ENCODE measurements at places on chromosomes 13 and 19.

DNA sequence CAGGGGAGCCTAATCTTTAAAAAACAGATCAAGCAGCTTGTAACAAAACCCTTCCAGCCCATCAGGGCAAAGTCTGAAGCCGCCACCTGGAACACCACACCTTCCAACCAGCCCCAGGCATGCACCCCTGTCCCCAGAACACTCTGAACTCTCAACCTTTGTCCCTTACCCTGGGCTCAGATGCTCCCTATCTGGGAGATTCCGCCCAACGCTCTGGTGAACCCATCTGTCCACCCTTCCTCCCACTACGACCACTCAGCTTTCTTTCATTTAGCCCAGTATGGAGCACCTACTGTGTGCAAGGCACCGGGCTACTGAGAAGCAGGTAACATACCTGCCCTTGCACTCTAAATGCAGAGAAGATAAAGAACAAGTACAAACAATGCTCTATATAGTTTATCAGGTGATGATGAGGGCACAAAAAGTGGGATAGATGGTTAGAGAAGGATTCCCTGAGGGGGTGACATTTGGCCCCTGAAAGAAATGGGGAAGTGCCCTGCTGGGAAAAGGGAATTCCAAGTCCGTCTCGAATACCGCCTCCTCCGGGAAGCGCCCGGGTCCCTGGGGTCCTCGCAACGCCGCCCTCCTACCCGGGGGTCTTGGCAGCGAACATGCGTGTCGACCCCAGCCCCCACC, 629 bp downstream of the PEPD start:
- DNase-seq = no peak

DNA sequence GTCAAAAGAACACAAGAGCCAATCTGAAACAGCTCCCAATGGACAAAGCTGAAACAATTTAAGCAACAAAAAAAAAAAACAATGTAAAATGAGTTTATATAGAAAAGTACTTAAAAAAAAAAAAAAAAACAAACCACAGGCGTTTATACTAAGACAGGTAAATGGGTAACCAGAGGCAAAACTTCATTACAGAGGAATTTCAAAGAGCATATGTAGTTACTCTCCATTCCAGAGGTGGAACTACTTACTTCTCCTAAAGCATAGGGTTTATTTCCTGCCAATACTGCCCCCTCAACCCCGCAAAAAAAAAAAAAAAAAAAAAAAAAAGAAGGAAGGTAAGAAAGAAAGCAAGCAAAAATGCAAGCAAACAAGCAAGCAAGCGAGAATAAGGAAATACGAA, 132.9 kb downstream of the LIG4 start:
- no peak for DNase-seq

GRCh38 chr19:4140237-4140711, 13.2 kb upstream of the CREB3L3 start:
- no peak for DNase-seq

DNA sequence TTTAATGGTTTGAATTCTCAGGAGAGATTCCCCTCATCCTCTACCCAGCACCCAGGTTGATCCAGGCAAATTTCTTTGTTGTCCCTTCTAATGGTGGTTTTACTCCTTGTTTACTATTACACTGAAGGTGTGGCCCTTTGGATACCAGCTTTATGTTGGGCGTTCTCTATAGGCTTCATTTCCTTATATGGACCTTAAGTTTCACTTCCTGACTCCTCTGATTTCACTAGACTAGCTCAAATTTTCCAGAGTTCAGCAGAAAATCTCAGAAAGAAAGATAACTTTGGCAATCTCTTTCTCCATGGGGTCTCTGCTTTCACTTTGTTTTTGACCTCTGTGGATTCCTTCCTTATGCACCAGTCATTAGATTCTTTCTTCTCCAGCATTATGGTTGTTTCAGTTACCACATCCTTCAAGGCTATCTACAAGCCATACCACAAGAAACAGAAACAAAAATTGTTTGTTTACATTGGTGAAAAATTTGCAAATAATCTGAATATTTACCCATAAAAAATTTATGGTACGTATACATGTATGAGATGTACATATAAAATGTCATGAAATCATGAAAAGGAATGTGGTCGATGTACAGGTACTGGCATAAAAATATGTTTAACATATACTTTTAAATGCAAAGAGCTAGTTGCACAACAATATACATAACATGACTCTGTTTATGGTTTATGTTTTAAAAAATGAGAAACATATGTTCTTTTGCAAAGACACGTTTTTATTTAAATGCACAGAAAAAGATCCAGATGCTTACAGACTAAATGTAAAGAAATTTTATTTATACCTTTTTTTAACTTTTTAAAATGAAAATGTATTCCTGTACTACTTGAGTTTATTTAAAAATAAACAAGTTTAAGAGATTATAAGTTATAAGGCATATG, 212.6 kb downstream of the LACC1 start:
- DNase-seq = no peak

DNA sequence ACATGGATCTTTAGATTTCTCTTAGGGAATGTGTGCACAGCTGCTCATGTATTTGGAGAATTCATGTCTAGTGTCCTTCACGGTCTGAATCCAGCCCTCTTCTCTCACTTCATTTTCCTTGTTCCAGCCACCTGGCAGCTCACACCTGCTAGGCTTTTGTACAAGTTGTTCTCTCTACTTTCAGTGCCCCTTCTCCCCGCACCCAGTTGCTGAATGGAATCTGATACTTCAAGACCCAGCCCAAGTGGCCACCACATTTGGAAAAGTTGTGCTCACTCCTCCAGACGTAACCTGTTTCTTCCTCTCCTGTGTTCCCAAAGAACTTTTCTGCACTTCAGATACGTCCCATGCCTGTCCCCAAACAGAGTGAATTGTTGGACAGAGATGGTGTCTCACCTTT, 235.6 kb downstream of the SHISA2 start:
- DNase-seq = no peak

GRCh38 chr13:45623516-45624090, 8.1 kb upstream of the ERICH6B start:
- DNase-seq = no peak

- DNase-seq = no peak
Observed at GRCh38 chr13:33114146-33114545, 97.9 kb downstream of the KL start.

GRCh38 chr19:54186934-54187381, 2.4 kb downstream of the MBOAT7 start:
- DNase-seq = no peak

- DNase-seq = no peak
Observed at GRCh38 chr19:5892772-5893275, 10.8 kb downstream of the NDUFA11 start.

DNA sequence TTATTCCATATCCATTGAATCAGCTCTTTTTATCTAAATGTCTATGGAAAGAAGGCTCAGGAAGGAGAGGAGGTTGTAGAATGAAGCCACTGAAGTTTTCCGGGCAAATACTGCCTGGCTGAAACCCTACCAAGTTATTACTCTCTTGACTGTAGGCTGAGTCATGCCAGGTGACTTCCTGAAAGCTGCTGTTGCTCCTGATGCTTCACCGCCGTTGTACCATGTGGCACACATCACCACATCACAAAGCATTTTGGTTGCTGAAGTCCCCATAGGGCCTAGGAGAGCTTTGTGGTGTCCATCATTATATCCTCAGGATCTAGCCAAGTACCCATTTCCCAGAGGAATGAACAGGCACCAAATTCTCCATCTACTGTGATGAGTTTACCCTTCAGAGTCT, 11.1 kb upstream of the TDRD12 start:
- no peak for DNase-seq

- no peak for DNase-seq
Observed at GRCh38 chr19:48760504-48761205, 5.3 kb downstream of the FGF21 start.

GRCh38 chr13:42113478-42113877, 65.0 kb downstream of the DGKH start:
- no peak for DNase-seq

DNA sequence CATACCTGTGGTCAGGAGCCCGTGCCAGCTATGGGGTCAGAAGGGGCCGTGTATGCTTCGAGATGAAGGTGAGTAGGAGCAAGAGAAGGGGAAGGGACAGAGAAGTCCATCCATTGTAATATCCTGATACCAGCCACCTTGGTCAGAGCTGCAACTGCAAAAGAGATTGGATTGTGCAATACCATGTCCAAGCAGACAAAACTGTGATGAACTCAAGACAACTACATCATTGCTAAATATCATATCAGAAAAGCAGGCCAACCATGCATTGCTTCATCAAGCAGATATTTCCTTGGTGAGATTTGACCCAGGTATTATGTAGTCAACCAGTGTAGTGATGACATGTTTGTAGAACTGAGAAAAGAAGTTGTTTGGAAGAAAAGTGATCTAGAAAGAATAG, 12.1 kb downstream of the HNRNPUL1 start:
- DNase-seq = no peak

DNA sequence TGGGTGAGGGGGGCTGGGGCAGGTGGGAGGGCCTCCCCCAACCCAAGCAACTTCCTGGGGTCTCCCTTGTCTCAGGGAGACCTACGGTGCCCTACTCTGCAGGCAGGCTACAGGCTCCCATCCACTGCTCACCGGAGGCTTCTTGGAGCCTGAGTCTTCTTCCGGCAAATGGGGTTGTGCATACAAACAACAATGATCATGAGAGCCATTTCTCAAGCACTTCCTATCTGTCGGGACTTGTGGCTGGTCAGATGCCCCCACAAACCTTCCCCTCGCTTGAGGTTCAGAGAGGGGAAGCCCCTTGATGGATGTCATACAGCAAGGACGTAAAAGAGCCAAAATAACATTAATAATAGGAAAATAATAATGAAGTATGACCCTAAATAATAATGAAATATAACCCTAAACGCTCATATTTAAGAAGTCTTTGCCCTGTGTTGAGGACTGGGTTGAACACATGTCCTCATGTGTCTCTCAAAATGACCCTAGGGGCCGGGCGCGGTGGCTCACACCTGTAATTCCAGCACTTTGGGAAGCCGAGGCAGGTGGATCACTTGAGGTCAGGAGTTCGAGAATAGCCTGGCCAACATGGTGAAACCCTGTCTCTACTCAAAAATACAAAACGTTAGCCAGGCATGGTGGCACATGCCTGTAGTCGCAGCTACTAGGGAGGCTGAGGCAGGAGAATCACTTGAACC, 727 bp downstream of the CD37 start:
- DNase-seq = no peak

DNA sequence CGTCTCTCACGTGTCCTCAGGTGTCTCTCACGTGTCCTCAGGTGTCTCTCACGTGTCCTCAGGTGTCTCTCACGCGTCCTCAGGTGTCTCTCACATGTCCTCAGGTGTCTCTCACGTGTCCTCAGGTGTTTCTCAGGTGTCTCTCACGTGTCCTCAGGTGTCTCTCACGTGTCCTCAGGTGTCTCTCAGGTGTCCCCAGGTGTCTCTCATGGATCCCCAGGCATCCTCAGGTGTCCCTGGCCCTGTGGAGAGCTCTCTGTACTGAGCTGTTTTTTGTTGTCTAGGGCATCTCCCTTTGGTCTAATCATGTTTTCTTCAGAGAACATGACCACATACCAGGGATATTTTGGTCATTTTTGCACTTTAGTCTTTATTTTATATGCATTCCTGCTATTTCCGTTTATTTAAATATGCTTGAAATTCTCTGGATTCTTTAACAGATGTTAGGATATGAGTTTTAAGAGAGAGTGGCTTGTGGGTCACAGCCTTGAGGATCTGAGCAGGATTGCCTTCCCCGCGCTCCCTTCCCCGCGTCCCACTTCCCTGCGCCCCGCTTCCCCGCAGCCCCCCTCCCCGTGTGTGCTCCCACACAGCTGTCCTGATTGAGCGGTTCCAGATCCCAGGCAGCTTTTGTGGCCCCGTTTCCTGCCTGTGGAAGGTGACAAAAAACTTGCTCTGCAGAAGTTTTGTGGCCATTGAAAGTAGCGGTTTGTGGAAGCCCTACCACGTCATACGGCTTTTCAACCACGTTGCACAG, 31.9 kb downstream of the ATP4B start:
- DNase-seq = peak; percentile 56

GRCh38 chr13:93375491-93375890, 148.9 kb downstream of the GPC6 start:
- DNase-seq = no peak

DNA sequence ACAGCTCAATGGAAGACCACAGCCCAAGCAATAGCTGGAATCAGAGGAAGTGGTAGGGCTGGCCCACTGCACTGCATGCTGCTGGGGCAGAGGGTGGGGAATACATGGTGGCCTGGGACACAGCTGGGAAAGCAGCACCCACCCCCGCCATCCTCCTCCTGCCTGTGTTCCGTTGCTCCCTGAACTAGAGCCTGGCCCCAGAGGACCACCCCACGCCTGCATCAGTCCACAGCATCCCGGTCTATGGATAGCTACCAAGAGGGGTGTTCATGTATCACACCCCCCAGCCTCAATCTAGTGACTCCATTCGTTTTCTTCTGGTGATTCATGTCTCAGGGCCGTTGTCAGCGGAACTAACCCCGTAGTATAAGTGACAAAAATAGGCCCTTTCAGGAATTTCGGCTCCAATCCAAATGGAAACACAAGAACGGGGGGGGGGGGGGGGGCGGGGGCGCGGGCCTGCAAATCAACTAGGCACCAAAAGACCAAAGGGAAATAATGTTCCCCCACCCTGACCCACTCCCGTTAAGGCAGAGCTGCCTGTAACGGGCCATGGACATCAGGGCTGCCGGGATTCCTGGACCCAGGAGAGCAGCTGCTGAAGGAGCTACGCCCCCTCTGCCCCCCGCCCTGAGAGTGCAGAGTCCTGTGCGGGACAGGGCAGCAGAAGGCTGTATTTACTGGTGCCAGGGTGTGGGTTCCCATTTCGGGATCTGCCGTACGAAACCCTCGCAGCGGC, 18.9 kb upstream of the EPHX3 start:
- no peak for DNase-seq

DNA sequence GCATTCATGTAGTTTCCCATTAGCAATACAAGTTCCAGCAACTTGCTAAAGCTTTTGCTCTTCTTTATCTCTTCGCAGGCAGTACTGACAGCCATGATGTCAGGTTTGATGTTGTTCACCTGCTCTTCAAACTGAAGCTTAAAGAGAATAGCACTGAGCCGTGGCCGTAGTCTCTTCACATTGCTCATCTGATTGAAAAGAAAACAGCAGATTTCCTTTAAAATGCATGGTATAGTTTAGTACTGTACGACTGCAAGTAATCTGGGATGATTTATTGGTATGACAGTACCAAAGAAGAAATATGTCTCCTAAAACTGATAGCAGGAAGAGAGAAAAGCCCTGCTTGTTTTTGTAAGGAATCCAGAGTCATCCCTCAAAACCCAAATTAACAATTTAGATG, 284.4 kb downstream of the DIAPH3 start:
- no peak for DNase-seq

- DNase-seq = no peak
Observed at GRCh38 chr19:900302-901111, 7.2 kb downstream of the RNU6-9 start.

GRCh38 chr19:45440873-45441654, 17.3 kb upstream of the ERCC1 start:
- DNase-seq = no peak

- no peak for DNase-seq
Observed at GRCh38 chr13:88411696-88412095, 740.5 kb downstream of the SLITRK5 start.

- DNase-seq = no peak
Observed at GRCh38 chr19:3481241-3482090, 1.1 kb upstream of the SMIM24 start.

GRCh38 chr13:108322206-108322824, 52.8 kb downstream of the TNFSF13B start:
- DNase-seq = peak; percentile 13
